Activated naive CD4-positive, alpha-beta T cell treated with anti-CD3 and anti-CD28 coated beads, Interleukin-2, amount 50 U/mL, for 72 hours (primary cell): ENCODE measurements at places on chromosomes 1 and 21.

DNA sequence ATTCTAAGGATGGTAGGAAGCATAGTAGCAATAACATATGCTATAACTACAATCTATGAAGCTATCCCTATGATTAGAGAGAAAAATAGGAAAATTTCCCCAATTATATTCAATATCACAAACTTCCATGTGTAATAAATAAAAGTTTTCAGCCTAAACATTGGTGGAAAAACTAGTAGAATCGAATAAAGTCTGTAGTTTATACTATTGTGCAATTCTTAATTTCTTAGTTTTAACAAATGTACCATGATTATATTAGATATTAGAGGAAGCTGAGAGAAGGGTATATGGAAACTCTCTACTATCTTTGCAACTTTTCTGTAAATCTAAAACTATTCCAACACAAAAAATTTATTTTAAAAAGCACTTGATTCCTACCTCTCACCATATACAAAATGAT is 13.8 kb upstream of the GFI1 start:
- no peak for DNase-seq

- DNase-seq: no peak
Measured at GRCh38 chr1:100722221-100722620, 2.7 kb downstream of the VCAM1 start.

DNA sequence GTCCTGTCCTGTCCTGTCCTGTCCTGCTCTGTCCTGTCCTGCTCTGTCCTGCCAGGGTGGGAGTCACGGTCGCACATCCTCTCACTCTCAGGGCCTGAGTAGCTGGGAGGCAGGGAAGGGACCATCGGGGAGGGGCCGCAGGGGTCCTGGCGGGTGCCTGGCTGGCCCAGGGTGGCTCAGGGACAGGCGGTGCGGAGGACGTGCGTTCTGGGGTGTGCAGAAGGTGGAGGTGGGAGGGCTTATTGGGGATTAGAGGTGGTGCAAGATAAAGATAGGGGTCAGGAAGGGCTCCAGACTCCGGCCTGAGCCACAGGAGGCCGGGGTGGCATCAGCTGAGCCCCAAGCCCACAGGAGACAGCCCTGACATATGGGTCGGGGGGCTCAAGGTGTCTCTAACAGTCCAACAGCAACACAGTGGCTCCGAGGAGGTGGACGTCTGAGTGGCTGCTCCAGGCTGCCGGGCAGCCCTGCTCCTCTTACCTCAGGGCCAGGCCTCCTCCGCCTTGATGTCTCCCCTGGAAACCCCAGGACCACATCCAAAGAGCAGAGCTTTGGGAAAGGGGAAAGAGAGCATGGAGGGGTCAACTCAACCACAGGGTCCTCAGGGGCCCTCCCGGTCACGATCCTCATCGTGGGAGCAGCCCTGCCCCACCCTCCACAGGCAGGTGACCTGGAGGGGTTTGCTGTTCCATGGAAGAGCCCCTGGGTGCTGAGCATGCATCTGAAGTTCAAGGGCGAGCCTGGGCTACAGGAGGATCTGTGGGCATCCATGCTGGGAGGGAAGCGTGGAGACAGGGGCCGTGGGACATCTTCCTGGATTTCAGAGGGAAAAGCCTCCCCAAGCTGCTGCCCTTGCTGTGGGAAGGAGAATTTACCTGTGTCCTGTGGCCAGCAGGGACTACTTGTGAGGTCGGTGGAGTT is 39.6 kb upstream of the ADARB1 start:
- no peak for DNase-seq

DNA sequence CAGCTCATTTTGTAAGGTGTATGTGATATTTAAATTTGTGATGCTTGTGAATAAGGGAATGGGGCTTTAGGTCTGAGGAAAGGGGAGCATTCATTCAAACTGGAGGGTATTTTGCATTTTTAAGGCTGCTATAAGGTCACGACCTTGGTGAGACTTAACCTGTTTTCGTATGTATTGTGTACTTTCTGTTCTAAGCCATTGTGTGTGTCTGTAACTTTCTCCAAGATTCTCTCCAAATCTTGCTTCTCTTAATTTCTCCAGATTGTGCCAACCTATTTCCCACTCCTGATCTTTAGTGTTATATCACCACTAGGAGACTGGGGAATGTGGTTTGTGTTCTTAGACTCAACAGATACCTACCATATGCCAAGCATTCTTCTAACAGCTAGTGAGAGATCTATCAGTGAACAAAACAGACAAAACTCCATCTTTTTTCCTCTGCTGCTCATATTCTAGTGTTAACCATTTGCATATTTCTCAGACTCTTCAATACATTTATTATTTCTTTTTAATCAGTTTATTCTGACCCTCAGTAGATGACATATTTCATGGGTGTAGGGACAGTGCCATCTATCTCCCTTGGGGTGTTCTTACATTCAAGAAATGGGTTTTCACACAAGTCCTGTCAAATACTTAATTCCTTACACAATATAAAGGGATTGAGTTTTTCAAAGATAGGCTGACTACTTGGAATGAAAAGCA is 27.5 kb downstream of the ATP1B1 start:
- no peak for DNase-seq

- no peak for DNase-seq
Measured at GRCh38 chr21:39083377-39084008, 99.8 kb downstream of the PSMG1 start.

DNA sequence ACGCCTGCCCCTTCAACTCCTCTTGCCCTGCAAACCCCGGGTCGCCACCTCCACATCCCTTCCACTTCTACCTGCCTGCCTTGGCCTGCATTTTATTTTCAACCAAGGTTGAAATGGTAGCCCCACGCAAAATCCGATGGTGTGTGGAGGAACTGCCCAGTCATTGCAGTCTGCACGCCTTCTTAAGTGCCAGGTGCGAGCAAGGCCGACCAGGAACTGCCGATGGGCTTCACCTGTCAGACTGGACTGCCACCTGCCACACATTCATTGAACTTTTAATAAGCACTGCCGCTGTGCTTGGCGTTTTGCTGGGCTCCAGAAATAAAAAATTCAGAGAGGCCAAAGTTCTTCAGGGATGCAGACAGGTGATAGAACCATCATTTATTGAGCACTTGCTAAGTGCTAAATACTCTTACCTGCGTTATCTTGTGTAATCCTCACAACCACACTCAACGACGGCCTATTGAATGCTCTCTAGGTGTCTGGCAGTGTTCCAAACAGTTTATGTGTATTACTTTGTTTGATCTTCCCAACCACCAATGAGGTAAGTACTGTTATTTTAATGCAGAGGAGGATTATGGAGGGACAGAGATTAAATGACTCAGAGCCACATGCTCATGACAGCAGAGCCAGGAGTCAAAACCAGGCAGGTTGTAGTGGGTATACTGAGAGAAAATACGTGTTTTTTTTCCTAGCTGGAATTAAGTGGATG is 36.2 kb downstream of the CACHD1 start:
- DNase-seq: no peak

DNA sequence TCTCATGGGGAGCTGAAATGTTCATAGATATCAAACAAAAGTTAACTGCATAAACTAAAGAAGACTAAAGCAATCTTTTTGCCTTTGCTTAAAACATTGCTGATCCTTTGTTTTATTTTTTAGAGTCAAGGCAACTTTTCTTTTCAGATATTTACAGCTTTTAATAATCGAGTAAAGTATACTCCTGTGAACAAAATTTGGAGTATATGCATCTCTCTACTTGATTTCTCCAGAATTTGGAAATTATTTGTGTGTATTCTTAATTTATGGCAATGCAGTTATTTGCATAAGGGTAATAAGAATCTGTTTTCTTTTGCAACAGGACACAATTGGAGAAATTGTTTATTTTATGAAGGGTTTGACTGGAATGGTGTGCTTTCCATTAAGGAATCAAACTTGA is 4.2 kb upstream of the AQP10 start:
- DNase-seq: no peak

- DNase-seq: no peak
Measured at GRCh38 chr1:227378871-227379554, 60.7 kb upstream of the CDC42BPA start.

DNA sequence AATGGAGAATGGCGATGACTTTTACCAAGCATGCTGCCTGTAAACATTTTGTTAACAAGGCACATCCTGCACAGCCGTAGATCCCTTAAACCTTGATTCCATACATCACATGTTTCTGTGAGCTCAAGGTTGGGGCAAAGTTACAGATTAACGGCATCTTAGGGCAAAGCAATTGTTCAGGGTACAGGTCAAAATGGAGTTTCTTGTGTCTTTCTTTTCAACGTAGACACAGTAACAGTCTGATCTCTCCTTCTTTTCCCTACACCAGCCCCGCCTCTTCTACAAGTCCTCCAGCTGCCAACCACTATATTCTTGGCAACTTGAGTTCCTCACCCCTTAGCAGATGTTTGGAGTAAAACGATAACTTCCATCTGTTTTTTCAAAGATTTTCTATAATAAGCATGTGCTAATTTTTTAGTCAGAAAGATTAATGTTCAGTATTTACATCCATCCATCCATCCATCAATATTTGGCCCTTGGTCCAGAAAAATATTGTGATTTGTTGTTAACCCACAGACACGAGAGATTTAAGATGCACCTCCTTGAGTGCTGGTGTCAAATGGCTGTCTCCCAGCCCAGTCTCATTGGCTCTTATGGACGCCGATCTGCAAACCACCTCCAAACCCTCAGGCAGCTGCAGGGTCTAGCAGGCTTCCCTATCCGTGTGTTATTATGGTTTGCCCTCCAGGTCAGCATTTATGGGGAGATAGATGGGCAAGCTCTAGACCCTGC is 3.8 kb downstream of the DNALI1 start:
- DNase-seq: no peak

GRCh38 chr1:10904396-10905358 is 107.8 kb upstream of the TARDBP start:
- DNase-seq: no peak

- DNase-seq: no peak
Measured at GRCh38 chr1:55213151-55213884, 1.8 kb downstream of the USP24 start.

DNA sequence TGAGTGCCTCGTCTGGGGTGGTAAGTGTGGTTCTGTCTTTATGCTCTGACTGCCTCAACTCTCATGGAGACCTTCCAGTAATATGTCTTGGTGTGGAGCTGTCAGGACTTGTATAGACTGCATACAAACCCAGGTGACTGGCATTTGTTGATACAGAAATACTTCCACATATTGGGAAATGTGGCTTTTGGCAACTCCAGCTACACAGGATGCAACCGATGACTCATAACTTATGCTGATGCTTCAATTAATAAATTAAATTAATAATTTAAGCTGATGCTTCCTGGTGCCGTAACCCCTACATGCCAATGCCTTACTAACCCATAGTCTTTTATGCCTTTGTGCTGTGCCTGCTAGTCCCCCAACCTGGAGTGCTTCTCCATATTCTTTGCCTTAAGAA is 72.3 kb upstream of the ARTN start:
- no peak for DNase-seq

DNA sequence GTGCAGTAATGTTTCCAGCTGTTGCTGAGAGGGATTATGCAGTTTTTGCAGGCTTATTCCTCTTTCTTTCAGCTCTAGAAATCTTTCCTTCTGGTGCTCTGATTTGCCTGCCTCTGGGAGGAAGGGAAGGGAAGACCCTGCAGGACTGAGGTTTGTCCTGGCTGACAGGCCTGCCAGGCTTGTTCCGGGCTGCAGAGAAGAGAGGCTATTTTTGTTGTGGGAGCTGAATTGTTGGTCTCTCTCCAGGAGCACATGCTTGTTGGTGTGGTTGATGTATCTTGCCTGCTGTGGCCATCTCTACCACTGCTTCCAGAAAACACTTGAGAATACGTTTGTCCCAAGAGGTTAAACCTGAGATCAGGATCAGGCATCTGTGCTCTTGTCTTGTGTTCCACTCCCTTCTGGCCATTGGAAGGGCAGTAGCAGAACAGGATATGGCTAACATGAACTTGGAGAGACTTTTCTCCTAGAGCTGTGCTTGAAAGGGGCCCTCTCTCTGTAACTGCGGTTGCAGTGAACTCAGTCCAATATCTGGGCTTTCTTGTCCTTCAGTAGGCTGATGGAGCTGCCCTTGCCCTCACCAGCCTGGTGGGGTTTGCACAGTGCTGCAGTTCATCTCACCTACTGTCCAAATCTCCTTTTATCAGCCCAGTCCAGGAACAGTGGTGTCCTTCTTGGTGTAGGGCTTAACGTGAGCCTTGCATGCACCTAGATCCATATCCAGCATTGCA is 21.5 kb upstream of the SLC25A34 start:
- no peak for DNase-seq

- no peak for DNase-seq
Measured at GRCh38 chr1:113849072-113849471, 22.4 kb downstream of the PTPN22 start.

DNA sequence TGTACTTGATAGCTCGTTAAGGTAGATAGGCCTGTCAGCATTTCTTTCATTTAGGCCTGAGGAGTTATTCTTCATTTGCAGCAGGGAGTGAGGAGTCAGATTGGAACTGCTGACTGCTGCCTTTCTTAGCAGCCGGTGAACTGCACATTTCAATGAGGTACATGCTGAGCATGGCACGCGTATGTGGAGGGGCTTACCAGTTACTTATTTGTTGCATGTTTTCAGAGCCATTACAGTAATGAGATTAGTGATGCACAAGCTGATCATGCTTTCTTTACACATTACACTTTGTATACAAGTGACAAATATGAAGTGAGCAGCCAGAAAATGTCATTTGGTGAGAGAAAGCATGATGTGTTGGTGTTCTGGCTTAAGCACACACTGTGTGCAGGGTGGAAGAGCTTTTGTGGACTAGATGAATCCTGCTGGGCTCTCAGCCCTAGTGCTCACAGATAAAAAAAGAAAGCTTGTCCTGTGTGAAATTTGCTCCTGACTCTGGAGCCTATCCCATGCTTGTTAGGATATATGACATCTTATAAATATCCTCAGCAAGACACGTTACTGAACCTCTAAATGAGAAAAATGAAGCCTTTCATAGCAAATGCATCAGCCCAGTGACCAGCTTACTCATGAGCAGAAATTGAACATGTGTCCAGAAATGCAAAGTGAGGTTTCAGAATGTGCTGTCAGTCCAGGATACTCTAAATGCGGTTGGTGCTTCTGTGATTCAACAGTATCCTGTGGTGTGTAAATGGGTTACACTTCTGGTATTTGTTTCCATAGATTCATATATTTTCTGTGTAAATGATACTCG is 574.7 kb upstream of the ADGRL2 start:
- no peak for DNase-seq

GRCh38 chr1:245583575-245584330 is 429.0 kb downstream of the KIF26B start:
- no peak for DNase-seq

GRCh38 chr21:44734026-44734745 is 22.8 kb upstream of the TSPEAR start:
- no peak for DNase-seq

DNA sequence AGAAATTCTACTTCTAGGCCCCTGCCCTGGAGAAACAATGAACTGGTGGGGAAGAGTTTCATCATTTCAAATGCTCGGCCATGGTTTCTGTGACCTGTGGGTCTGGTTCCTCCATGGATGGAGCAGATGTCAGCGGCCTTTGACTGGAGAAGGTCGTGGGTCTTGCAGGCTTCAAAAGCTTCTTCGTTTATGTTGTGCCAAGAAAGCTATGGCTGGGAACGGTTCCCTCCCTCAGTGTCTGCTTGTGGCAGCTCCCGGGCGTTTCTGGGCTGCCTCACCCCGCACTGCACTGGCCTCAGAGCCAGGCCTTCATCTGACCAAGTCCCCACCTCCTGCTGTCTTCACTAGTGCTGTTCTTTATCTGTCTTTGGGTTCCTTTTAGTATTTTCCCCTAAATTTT is 46.4 kb upstream of the POFUT2 start:
- DNase-seq: no peak

- DNase-seq: no peak
Measured at GRCh38 chr1:69570356-69570755, 2.6 kb downstream of the LRRC7 start.
